ENCODE measurements at places on chromosomes 12 and 14.

GRCh38 chr14:71591929-71592328, 340.3 kb upstream of the RGS6 start:
- no peak for DNase-seq

DNA sequence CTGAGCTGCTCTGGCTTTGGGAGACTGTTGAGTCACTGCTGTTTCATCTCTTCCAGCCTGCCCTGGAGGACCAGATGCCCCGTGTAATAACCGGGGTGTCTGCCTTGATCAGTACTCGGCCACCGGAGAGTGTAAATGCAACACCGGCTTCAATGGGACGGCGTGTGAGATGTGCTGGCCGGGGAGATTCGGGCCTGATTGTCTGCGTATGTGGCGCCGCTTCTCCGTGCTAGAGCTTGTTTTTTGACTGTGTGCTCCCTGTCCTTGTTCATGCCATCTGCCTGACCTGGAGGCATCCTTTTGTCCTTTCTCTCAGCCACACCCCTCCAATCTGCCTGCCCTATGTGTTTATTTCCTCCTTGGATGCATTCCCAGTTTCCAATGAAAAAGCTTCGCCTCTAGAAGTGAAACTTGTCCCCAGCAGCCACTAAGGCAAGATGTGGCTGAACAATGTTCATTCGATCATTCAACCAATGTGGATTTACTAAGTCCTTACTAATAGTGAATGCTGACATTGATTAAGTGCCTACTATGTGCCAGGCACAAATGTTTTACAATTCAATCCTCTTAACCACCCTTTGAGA, 98.6 kb downstream of the NT5DC3 start:
- no peak for DNase-seq

- no peak for DNase-seq
Measured at GRCh38 chr12:114884575-114884974, 200.6 kb upstream of the TBX3 start.

DNA sequence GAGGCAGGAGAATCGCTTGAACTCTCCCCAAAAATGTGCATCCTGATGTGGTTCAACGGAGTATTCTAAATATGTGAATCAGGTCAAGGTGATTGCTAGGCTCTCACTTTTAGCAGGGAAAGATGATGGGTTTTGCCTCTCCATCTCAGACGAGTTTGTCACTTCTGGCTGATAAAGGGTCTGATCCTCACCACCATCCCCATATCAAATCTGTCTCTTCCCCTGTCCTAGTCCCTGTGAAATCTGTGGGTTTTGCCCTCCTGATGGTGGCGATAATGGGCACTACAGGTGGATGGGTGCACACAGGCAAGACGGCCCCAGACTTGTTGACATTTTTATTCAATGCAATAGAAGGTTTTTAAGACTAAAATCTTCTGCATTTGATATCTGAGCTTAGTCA, 384.6 kb downstream of the GLT1D1 start:
- DNase-seq = no peak

Data from tibial nerve (tissue), 4 donors.